ENCODE measurements at places on chromosomes 4 and X.
A peak's percentile ranks its signal among the peaks of the same experiment; 100 is the strongest.

GRCh38 chr4:34724491-34724890, 1519.8 kb downstream of the ARAP2 start:
- DNase-seq, result no peak

GRCh38 chr4:2094545-2094944, 35.4 kb downstream of the NAT8L start:
- no peak for DNase-seq

- no peak for DNase-seq
Observed at GRCh38 chr4:178293601-178294000, 851.4 kb upstream of the AGA start.

DNA sequence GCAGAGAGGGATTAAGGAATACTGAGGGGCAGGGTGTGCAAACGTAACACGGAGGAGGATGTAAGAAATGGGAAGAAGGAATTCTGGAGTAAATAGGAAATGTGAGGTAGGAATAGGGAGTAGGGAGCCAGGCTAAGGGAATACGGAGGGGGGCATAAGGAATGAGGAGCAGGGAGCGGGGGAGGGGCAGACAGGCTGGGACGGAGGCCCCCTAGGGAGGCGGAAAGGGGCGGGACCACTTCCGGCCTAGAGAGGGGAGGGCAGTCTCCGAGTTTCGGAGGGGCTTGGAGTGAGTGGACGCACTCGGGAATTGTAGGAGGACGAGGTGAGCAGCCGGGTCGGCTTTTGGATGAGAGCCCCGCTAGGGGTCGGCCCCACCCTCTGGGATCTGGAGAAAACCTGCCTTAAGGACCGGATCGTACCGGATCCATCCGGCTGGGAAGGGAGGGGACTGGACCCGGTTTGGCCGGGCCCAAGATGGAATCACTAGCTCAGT, 612 bp downstream of the MAGED2 start:
- no peak for DNase-seq

DNA sequence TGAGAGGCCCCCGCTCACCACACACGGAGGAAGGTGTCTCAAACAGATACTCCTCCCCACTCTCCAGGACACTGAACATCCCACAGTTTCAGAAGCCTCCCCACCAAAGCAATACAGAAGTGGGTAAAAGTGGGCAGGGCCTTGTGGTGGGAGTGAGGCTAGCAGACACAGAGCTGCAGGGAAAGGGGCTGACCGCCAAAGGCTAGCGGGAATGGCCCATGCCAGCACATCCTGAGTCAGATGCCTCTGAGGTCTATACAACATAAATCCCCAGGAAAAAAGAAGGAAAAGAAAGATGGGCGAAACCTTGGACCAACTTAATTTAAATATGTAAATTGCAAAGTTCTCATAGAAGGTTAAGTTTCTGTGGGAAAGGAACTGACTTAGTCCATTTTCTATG, 21.9 kb upstream of the ARHGAP10 start:
- no peak for DNase-seq

DNA sequence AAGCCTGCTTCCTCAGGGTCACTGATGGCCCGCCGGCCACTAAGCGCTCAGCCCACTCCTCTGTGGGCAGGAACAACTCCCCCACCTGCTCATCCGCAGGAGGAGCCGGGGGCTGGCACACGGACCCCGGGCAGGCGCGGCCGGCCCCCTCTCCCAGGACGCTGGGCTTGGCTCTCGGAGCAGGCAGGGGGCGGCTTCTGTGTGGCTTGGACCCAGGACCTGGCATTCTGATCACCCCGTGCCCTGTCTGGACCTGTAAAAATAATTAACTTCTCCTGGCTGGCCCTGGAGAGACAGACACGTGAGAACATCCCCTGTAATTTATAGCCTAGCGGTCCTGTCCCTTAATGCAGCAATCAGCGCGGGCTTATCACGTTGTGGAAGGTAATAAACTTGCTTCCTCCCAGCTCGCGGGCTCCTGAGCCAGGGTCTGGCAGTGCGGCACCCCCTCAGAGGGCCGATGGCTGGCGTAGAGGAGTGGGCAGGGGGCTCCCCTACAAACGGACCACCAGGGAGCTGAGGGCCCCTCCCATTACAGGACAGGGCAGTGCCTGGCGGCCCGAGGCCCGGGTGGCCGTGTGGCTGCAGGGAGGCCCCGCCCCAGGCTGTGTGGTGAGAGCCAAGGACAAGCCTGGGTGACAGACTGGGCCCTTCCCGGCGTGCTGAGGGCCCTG, 84.5 kb upstream of the NKX1-1 start:
- DNase-seq, result no peak

- no peak for DNase-seq
Observed at GRCh38 chr4:7083597-7084563, 16.0 kb upstream of the GRPEL1 start.

GRCh38 chr4:134677209-134677814, 475.7 kb upstream of the PABPC4L start:
- DNase-seq, result no peak

GRCh38 chr4:95533254-95533653, 15.5 kb downstream of the UNC5C start:
- no peak for DNase-seq

- DNase-seq, result no peak
Observed at GRCh38 chr4:93267747-93268146, 560.8 kb upstream of the ATOH1 start.

DNA sequence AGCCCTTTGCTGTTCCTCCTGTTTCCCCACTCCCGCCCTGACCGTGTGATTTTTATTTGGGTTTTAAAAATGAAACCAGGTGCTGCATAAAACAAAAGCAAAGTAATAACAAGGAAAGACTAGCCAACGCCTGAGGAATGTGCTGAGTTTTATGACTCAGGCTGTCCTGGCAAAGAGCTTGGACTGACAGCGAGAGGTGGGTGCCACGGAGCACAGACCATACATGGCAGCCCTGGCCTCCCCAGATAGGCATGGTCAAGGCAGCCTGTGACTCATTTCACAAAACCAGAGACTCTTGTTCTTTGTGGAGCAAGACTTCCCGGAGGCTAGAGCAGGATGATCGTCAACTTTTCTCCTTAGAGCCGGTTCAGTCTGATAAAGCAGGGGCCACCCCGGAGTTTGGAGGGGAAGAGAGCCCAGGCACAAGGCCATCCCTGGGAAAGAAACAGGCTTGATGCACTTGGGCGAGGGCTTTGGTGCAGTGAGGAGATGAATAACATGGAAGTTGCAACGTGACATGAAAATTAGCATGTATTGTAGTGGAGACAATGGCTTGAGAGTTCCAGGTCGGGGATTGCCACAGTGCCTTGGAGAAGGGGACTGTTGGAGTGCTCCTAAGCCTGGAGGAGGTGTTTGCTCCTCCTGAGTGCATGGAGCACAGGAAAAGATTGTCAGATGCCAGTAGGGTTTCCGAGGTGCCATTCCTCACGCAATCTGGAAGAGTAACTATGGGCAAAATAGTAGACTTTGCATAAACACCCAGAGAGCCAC, 54.8 kb downstream of the C4orf51 start:
- DNase-seq, result no peak

- DNase-seq, result no peak
Observed at GRCh38 chr4:13262816-13263215, 221.3 kb downstream of the RAB28 start.

DNA sequence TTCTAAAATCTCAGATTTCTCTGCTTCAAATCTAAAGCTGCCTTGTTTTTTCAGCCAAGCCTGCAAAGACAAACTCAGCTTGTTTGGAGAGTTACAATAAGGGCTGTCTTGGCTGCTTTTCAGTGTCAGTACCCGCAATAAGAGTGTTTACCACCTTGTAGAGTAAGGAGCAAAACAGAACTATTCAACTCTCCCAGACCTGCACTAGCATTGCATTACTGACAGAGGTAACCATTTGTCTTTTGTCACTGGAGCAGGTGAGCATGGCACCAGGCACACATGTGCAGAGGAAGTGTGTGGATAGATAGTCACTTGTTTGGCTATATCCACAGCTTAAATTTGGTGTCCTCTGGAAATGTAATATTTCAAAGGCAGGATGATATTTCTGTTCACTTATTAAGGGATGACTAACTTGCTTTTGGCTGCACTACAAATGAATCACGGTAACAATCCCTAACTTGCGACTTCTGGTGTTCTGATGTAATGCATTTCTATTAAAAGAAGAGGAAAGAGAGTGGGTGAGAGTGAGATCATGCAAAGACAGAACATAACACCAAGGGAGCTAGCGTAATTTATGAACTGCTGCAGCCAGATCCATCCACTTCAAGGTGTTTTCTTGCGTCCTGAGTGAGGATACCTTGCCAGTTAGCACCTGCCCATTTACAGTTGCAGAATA, 38.6 kb downstream of the PTCHD1 start:
- no peak for DNase-seq

DNA sequence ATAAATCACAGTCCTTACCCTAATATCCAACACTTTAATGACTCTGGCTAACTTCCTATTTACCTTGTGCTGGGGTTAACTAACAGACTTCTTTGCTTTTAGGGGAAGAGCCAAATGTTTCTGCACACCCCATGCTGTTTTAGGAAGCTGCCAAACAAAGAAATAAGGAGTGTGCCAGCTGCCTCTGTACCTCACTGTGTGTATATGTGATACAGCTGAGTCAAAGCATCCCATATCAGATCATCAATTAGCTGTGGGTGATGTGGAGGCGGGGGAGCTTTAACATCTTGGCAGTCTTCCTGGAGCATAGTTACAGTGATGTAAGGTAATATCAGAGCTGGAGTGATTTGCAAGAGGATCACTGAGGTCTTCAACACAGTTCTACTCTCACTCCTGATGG, 95.4 kb downstream of the COL25A1 start:
- DNase-seq, result no peak

GRCh38 chrX:94051926-94052325, 377.9 kb downstream of the FAM133A start:
- no peak for DNase-seq

GRCh38 chr4:155541716-155542115, 124.9 kb upstream of the GUCY1A1 start:
- DNase-seq, result no peak

- peak; percentile 23 for DNase-seq
Observed at GRCh38 chrX:66638591-66639500, at the start of gene EDA2R. TSS of gene EDA2R (minus strand) at chrX:66639078. CDS start at chrX:66616020, 23,058 bp downstream.

DNA sequence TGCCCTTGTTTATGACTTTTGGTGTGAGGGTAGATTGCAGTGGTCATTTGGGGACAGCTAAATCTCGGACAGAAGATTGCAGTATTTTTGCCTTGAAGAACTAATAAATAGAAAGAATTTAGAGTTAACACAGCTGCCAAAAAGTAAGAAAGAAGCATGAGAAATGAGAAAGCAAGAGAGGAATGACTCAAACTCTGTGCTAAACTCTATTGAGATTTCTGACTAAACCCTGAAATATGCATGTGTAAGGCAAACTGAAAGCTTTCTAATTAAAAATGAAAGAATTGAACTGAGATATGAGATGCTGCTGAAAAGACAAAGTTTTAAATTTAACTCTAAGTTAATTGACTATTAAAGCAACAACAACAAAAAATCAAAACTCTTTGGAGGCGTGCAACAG, 791.3 kb downstream of the RAB28 start:
- DNase-seq, result no peak

GRCh38 chr4:122796801-122797404, 29.7 kb upstream of the FGF2 start:
- DNase-seq, result no peak

DNA sequence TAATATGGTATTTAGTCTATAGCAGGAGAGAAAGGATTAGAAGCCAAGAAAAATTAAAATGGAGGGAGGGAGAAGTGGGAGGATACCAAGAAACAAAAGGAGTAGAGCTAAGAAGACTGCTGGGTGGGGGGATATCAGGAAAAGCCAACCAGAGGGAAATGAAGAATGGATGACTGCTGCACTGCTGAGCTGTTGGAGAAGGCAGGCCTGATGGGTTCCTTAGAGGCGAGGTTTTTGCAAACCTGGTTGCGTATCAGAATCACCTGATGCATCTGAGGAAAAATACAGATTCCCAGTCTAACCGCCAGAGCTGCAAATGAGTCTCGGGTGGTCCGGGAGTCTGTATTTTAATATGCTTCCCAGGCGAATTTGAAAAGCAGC, 1.5 kb downstream of the PGRMC1 start:
- no peak for DNase-seq

DNA sequence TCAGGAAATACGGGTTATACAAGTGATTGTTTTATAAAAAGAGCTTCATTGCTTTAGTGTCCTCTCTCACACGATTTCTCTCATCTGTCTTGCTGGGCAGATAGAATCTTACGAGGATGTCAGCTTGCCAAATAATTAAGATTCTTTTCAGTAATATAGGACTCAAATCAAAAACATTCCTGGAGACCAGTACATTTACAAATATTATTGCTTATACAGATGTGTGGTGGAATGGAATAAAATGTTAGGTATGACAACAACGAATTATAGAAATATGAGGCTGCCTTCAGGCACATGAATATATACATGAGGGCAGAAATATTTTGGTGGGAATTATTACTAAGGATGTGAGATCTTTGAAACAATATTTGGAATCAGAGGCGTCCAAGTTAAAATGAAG, 88.9 kb downstream of the GC start:
- DNase-seq, result no peak

DNA sequence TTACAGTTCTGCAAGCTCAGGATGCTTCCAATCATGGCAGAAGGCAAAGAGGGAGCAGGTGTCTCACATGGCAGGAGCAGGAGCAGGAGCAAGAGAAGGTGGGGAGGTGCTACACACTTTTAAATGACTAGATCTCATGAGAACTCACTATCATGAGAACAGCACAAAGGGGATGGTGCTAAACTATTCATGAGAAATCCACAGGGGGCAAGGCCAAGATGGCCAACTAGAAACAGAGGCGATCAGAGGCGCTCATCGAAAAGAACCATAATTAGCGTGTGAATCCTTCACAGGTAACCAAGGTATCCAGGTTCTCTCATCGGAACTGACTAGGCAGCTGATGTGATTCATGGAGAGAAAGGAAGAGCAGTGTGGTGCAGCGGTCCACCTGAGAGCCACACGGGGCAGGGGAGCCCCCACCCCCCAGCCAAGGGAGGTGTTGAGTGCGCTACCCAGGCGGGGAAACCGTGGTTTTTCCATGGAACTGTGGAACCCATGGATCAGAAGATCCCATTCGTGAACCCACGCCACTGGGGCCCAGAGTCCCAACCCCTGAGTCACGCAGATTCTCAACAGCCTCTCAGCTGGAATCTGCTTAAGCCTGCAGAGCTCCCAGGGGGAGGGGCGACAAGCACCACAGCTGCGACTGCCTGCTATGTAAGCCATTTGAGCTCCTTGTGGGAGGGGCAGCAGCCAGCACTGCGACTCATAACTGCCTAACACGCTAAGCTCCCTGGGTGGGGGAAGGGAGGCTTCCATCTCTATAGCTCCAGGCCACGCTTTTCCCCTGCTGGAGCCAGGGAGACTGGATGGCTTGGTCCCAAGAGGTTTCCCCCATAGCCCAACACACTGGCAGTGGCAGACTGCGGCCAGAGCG, 46.7 kb downstream of the FGF16 start:
- no peak for DNase-seq

DNA sequence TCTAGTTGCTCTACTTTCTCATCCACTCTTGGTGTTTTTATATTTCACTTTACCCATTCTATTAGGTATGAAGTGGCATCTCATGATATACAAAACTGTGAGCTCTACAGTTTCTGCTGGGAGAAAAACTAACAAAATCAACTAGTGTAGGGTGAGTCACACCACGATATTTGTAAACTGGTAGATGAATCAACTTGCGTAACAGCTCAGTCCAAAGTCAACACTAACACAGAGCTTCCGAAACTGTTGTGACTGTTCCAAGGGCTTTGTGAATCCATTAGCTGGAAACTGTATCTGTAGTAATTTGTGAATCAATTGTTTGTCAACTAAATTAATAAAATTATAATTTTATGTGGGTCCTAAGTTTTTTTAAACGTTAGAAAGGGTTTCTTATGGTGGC, 119.8 kb upstream of the TSPAN5 start:
- DNase-seq, result no peak

GRCh38 chrX:85903692-85904471, 143.5 kb downstream of the CHM start:
- no peak for DNase-seq

GRCh38 chr4:20356565-20356964, 104.9 kb downstream of the SLIT2 start:
- no peak for DNase-seq

Measured in GM12892 (cell line).